ENCODE measurements at places on chromosomes 2 and 18.

DNA sequence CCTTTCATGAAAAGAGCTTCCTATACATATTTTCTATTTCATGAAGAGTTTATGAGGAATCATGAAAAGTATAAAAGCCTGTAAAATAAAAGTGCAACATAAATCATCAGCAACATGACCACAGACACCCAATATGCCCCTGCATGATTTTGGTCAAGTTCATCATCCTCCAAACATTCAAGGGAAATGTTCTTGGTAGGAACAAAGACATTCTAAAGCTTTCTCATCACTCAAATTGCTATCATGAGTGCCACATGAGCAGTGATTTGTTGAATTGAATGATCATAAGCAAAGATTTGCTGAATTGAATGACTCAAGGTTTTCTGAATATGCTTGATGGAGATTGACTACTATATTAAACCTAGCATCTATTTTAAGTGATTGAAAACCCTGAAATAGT is 172.2 kb downstream of the MBD2 start:
- no peak for DNase-seq

DNA sequence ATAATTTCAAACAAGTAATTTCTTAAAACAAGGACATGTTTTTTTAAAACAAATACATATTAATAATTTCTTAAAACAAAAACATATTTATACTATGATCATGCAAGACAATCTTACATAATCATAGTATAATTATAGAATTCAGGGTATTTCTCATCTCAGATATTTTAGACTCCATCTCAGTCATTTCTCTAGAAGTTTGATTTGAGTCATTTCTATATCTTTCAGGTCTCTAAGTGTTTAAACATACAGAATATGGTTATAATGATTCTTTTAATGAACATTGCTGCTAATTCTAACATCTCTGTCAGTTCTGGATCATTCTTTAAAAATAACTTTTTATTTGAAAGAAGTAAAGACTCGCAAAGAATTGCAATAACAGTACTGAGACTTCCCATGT is 154.2 kb upstream of the KYNU start:
- no peak for DNase-seq

- DNase-seq = peak; percentile 28
Observed at GRCh38 chr2:159456500-159457426, 159.6 kb downstream of the BAZ2B start.

- no peak for DNase-seq
Observed at GRCh38 chr2:96409081-96409819, 73.7 kb downstream of the NCAPH start.

DNA sequence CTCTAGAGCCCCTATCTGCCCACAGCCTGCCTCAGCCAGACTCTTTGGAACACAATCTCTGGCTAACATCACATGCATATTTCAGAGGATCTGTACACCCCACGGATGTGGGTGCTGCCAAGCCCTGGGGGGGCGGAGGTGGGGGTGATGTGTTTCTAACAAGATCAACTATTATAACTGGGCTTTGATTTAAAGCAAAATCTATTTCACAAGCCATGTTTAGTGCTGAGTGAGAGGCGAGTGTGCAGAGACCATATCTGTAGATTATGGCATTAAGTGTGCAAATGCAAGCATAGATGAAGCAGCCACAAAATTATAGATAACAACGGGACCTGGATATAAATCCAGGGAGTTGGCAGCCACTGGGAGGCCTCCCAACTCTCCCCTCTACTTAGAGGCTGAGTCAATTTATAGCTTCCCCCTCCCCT is 135.8 kb upstream of the SMAD2 start:
- no peak for DNase-seq

- peak; percentile 82 for DNase-seq
Observed at GRCh38 chr2:7516484-7517063, 599.4 kb downstream of the RNF144A start.

DNA sequence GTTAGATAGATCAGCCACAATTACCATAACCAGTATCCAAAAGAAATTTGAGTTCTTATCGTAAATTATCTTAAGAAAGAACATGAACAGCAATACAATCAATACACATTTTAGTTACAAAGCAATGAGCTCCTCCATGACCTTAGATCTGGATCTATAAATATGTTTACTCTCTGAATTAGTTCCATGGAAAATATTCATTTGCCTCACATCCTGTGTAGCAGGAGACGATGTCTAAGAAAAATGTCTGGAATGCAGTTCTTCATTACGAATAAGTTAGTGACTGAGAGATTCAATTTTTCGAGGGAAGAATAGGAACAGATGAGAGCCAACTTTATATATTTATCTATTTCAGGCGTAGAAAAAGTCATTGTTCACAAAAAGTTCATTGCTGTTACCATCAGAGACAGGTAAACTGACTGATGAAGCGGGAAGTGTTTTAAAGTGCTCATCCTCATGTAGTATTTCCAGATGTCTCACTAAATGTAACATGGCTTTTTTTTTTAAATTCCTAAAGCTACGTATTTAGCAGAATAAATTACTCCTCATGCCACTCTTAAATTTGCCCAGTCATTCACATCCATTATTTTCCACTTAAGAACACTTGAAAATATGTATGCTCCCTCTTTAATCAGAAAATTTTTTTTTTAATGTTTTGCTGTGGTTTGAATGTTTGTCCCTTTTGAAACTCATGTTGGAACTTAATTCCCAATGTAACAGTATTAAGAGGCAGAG is 106.5 kb upstream of the SCN1A start:
- DNase-seq = peak; percentile 84

- peak; percentile 85 for DNase-seq
Observed at GRCh38 chr2:37378411-37378810, 34.0 kb downstream of the QPCT start.
